ENCODE measurements at places on chromosomes 2 and 18. TPM values are rescaled to one million over a fixed set of nuclear protein-coding genes. Genes with fewer than 3 reads are reported as not detected.

- DNase-seq = peak; percentile 5
Observed at GRCh38 chr2:207474863-207475485, 54.8 kb upstream of the CREB1 start.

GRCh38 chr2:84855731-84856130 is 25.2 kb downstream of the TRABD2A start:
- DNase-seq = no peak

- DNase-seq = no peak
Observed at GRCh38 chr2:24471662-24472061, 19.4 kb upstream of the NCOA1 start.

DNA sequence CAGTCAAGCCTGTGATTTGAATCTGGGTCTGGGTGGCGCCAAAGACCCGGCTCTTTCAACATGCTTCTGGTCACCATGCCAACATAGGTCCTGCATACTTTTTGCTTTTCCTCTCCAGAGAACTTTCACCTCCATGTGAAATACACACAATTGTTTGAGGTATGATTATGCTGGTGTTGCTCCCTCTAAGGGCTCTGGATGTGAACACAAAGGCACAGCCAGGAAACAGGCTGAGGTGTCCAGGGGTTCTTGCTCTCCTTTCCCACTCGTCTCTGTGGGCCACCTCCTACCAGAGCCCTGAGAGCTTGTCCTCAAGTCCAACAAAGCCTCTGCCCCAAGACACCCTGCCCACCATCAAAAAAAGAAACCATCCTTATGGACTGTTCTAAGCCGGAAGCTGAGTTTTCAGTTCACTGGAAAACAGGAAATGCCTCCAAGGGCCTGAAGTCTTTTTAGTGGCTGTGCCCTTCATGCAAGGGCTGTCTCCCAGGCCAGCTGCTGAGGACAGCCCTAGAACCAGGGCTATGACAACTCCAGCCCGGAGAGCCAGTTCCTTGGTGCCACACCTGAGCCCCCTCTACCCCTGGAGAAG is 100.2 kb upstream of the EPAS1 start:
- peak; percentile 34 for DNase-seq

GRCh38 chr18:6773777-6774176 is 44.3 kb downstream of the ARHGAP28 start:
- no peak for DNase-seq

GPR45 gene
- not detected for total RNA-seq

ICOS gene
- not detected for total RNA-seq

- no peak for DNase-seq
Observed at GRCh38 chr2:177178797-177179196, 33.8 kb upstream of the HNRNPA3 start.

DNA sequence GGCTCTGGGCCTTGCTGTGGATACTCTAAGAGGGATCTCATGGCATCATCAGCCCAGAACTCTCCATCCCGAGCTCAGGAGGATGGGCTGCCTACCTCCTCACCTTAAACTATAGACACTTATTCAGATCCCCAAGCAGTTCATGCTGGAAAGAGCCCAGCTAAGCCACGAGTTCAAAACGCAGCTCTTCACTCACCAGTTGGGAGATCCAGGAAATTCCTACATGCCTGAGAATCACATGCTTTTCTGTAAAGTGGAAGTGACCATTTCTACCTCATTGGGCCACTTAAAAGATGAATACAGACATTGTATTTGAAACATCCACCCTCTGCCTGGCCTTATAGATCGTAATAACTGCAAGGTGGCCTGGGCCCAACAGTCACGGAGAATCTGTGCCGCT is 6.6 kb downstream of the ATOH8 start:
- DNase-seq = no peak

DNA sequence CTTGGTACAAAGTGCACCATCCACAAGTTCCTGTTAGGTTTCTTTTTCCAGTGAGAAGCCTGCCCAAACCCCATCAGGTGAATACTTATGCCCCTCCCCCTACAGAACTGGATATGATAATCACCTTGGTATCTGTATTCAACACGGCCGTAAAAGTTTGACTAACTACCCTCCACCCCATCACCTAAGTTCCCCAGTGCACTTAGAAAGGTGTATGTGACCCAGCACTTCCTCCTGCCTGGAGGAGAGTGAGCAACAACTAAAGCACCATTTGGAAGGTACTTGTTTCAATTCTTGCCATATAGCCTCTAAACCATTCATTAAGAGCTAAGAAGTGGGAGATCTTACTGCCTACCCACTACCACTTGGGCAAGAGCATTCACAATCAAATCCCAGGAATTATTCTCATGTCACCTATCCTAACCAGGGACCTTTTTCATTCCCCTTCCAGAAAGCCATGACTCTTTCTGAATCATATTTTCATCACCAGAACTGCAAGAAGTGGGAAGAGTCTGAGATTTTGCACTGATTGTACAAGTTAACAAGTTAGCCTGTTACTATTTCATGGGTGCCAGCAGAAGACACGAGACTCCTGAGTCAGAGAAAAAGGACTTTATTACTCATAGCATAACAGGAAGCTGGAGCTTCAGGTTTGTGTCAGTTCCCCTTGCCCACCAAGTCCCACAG is 53.5 kb upstream of the NDUFV2 start:
- DNase-seq = no peak

All from PC-9 (cell line).